Amygdala (tissue), 56 donors: ENCODE measurements at places on chromosomes 3 and 15.

DNA sequence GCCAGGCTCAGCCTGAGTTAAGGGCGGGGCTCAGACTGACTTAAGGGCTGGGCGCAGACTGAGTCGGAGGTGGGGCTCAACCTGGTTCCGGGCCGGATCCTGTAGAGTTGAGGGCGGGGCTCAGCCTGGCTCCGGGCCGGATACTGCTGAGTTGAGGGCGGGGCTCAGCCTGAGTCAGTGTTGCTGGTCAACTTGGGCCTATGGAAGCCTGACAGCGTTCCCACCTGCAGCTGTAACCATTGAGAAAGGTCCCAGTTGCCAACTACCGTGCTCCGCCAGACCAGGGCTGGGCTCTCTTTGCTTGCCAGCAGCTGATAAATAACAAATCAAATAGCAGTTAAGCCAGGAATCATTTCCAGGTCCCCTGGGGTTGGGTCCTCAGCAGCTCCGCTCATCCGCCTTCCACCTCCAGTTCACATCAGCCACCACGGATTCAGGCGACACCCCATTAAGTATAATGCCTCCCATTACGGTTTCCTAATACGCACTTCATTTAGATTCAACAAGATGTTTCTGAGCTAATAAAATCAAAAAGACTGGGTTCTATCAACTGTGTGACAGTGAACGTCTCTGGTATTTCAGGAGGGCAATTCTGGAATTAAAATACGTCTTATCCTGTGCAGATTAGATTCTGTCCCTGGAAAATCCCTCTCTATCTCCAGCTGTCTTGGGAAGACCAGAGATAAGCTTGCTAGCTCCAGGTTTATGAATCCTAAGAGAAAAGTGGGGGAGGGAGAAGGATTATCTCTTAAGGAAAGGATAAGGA is 7.3 kb downstream of the GRIP2 start:
- no peak for DNase-seq

GRCh38 chr3:129248286-129248979 is 973 bp upstream of the COPG1 start:
- DNase-seq: no peak

DNA sequence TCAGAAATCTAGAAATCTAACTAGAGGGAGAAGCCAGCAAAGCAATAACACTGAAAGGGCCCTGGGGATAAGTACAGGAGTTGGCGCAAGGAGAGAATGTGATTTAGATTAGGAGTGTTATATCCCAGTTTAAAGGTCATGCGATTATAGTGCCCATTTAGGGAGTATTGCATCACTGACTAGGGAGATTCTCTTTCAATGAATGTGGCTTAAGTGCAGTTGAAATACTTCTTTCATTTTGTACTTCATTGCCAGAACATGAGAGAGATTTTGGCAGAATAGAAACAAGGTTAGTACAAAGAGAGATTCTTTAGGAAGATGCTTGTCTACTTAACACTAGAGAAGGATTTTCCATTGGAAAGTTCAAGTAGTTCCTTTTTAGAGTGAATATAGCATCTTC is 13.9 kb downstream of the ROBO2 start:
- DNase-seq: no peak

DNA sequence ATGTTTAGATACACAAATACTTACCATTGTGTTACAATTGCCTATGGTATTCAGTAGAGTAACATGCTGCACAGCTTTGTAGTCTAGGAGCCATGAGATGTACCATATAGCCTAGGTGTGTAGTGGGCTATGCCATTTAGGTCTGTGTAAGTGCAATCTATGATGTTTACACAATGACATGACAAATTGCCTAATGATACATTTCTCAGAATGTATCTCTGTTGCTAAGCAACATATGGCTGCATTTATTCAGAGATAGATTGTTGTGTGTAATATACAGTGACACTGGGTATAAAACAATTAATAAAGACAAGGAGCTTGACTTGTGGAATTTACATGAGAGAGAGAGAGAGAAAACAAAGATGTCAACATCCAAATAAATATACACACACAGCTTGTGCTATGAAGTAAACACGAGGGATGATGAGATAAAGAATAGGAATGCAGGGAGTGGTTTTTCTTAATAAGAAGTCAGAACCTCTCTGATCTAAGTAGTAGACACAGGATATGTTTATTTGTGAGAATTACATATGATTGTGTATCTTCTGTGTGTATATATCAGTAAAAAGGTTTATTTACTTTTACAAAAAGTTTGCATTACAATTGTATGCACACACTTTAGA is 110.0 kb downstream of the KCNAB1 start:
- no peak for DNase-seq

- no peak for DNase-seq
These were observed 45.1 kb downstream of the SCAP start for GRCh38 chr3:47430606-47431005.

GRCh38 chr3:33360136-33360825 is 79.9 kb downstream of the UBP1 start:
- no peak for DNase-seq

DNA sequence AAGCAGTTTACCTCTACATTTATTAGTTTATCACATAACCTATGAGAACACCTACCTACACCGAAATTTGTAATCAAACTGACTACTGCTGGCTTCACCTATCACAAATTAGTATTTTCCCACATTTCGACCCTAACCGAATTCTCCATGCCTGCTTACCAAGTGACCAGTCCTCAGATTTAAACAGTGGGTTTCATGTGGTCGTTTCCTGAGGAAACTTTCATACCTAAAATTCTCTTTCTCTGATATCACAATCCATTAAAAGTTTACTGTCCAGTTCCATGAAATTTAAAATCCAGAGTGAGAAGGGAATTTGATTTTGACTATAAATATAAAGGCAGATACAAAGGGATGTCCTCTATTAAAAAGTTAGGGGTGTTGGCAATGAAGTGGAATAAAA is 1.9 kb downstream of the PLOD2 start:
- no peak for DNase-seq

DNA sequence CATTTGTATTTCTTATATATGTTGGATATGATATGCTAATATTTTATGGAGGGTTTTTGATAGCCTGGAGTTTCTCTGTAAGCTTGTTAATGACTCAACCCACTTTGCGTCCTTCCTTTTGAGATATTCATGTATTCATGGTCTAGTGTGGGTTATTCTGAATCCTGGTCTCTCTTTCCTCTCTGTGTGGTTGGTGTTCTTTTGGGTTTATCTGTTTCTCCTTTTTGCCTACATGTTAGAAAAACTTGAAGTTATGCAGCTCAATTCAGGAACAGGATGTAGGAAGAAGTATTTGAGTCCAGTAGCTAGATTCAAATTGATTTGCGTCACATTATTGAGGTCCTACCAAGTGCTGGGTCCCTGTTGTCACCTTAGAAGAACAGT is 28.1 kb downstream of the CMTM7 start:
- DNase-seq: no peak

DNA sequence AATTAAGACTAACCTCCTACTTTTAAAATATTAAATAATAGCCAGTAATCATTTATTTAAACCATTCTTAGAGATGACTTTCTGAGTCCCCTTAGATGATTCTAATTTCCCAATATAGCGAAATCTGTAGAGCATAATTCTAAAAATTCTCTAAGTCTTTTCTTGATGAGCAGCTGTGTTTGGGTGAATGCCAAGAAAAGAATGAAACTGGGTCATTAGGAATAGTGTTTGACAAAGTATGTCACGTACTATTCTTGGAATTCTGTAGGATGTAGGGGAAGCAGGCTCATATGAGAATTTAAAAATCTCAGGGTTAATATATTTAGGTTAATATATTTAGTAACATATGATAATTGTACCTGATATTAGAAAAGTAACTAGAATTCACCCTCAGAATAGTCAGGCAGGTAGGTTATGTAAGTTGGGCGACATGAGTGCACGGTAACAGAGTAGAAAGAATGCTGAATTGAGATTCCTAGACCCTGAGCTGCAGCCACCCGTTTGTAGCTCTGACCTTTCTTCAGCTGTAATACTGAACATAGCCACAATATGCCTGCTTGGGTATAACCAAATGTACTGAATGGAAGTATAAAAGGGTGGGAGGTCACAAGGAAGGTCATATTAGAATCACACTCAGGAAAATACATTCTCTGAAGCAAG is 524.3 kb downstream of the UNC13C start:
- DNase-seq: no peak

DNA sequence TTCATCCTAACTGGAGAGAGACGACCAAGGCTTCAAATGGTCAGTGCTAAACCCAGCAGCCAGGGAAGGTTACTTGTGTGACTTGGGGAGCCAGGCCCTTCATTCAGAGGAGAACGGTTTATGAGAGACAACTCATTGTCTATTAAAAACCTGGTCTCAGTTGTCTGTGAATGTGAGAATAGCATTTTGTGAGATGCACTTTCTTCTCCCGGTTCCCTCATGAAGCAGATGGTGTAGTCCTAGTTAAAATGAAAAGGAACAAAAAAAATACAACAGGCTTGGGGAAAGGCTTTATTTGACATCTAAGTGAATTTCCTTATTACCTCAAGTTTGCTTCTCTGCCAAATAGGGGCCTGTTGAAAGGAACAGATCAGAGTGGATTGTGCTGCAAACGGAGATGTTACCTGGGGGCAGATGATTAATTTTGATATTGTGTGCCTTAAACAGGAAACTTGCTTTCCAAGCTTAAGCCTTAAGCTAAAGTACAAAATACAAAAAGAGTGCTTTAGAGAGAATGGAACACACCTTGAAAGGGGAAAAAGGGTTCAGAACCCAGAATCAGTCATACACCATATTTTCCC is 202.7 kb upstream of the BHLHE40 start:
- no peak for DNase-seq

GRCh38 chr15:91132079-91132478 is 32.0 kb downstream of the SV2B start:
- no peak for DNase-seq

- DNase-seq: peak; percentile 60
These were observed 678 bp downstream of the DOCK3 start for GRCh38 chr3:50675179-50676030.

DNA sequence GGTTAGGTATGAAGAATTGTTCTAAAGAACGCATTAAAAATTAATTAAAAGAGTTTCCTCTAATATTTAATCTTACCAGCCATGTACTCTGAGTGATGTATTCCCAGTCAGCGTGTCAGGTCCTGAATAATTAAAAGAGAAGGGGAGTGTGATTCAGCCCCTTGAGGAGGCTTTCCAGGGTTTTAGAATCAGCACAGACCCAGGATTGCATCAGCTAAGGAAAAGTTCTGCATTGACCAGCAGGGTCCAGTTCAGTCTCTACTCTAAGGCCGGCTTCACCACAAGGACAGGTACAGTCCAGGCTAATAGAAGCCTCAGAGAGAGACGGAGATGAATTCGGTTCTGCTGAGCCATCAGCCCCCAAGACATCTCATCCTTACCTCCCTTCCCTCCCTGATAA is 499.5 kb upstream of the PROK2 start:
- DNase-seq: no peak

DNA sequence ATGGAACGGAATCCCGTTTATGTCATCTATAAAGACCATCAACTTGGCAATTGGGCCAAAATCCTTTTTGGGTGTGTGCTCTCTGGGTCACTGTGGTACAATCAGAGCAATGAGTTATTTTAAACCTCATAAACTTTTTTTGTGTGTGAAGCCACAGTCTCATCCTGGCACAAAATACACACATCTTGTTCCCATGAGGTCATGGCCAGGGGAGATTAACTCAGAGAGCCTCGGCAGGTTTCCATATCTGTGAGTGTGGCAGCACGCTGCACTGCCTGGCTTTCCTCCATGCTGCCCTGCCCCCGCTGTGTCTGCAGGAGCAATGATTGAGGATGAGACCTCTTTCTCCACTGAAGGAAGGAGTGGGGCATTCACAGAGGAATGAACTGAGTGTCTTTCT is 54.0 kb upstream of the DLG1 start:
- no peak for DNase-seq

GRCh38 chr3:116994351-116994879 is 284.8 kb downstream of the TUSC7 start:
- DNase-seq: no peak

DNA sequence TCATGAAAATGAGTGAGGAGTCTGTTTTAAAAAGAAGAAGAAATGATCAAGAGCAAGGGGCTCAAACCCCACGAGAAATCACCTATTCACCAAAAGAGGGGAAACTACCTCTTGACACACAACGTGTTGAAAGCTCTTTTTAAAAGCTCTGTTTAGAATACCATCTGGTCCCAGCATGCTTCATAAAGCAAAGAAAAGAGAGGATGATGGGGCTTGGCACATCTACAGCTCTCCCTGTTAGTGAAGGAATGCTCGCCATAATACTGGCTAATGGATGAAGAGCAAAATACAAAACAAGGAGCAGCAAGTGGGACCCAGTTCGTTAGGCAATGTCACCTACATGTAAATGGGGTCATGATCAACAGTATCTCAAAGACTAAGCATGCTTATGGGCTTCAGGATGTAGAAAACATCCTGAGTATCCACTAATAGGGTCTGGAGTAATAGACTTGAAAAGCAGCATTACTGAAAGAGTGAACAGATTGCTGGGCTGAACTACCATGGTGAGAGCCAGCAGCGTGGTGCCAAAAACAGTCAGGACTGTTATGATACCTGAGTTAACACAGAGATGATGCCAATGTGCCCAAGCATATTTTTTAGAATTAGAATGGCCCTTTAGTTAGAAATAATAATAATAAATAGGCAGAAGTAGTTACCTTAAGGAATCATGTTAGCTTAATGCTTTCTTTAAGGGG is 159.7 kb upstream of the POU1F1 start:
- no peak for DNase-seq

DNA sequence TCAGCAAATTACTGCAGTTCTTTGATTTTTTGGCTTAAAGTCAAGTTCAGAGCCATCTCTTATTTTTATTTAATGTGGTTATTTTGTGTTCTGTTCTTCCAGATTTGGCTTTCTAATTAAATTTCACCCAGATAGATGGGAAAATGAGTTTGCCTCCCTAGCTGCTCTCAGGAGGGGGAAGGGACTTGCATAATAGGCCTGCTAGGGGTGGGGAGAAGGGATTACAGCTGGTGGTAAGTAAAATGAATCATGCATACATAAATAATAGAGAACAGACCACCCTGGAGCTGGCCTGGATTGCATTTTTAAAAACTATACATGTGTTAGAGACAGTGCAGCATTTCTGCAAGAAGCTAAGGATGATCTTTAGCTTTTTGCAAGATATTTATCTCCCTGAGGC is 3.9 kb upstream of the PXYLP1 start:
- peak; percentile 44 for DNase-seq

DNA sequence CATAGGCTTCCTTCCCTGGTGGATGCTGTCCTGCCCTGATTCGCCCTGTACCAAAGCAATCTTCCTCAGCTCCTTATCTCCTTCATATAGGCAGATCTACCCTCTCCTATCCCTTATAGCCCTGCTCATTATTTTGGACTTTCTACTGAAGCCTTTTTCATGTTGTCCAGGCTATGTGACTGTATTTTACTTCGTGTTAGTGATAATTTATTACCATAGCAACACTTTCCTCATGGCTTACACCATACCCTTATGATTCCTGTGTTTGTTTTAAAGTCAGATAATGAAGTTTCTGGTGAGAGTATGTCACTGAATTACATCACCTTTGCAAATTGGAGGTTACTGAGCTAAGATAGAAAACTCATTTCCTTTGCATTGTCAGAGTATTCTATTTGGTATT is 352.6 kb downstream of the NLGN1 start:
- DNase-seq: no peak

GRCh38 chr15:71656425-71656824 is 153.9 kb upstream of the NR2E3 start:
- DNase-seq: no peak

GRCh38 chr3:100702082-100702979 is 7.0 kb upstream of the TFG start:
- no peak for DNase-seq
